Stimulated activated CD4-positive, alpha-beta T cell treated with anti-CD3 and anti-CD28 coated beads, Interleukin-1b, Interleukin-23, amount 100 ng/mL, for 48 hours (primary cell): ENCODE measurements at places on chromosomes 13 and 19.

DNA sequence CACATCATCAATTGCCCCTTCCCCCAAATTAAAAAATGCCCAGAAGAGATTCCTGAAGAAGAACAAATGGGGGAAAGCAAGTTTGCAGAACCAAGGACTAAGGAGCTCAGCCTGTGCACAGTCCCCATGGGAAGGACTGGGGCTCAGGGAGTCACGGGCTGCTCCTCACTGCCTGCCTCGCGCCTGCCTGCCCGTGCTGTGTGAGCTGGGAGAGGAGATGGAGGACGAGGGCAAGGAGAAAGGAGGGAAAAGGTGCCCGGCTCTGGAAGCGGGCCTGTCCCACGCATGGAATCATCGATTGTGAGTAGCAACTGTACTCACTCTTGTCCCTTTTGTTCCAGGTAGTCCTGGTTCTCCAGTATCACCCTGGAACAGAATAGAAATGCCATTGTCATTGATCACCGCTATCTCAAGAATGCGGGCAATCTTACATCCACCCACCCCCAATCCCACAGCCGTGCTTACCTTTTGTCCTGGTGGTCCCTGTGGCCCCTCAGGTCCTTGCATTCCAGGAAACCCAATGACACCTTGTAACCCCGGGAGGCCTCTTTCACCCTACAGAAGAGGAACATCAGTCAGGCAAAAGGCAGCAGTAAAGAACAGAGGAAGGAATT lies 93.4 kb downstream of the COL4A1 start:
- no peak for DNase-seq

- no peak for DNase-seq
Observed at GRCh38 chr13:60134376-60134775, 29.4 kb downstream of the DIAPH3 start.

DNA sequence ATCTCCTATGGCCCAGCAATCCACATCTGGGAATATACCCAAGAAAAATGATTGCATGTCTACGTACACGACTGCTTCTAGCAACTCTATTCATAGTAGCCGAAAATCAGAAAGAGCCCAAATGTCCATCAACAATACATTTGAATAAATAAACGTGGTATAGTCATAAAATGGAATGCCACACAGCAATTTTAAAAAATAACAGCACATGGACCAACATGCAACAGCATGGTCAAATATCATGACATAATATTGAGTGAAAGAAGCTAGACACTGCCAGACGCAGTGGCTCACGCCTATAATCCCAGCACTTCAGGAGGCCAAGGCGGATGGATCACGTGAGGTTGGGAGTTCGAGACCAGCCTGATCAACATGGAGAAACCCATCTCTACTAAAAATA lies 16.3 kb downstream of the TEX101 start:
- DNase-seq, result no peak

DNA sequence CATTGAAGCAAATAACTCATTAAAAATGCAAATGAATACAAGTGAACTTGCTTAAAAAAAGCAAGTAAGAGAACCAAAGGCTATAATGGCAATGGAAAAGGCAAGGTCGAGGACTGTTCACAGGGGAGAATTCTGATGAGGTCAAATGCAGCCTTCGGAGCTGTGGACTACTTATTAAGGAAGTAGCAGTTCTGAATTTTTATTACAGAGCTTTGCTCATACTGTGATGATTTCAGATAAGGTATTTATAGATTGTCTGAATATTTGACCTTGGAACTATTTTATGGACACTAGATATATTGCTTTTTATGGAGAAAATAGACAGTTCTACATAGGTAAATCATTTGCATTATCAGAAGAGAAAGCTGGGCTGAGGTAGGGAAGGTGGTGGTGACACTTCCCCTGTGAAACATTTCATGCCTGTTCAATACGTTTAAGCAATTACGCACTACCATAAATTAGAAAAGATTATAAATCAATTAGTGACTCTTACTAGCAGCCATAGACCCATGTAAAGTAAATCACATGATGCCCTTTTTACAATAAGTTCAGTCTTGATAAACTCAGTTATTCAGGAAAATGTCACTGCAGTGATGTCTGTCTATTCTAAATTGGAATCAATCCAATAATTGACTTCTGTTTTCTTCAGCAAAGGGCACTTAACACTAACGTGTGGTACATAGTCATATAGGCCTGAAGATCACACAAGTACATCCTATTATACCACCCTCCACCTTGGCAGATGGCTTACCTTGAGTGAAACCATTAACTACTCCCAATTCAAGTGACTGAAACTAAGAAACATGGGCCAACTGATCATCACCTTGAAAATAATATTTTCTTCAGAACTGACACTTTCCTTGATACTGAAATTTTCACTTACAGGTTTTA lies 260.0 kb downstream of the KLF12 start:
- DNase-seq, result no peak

DNA sequence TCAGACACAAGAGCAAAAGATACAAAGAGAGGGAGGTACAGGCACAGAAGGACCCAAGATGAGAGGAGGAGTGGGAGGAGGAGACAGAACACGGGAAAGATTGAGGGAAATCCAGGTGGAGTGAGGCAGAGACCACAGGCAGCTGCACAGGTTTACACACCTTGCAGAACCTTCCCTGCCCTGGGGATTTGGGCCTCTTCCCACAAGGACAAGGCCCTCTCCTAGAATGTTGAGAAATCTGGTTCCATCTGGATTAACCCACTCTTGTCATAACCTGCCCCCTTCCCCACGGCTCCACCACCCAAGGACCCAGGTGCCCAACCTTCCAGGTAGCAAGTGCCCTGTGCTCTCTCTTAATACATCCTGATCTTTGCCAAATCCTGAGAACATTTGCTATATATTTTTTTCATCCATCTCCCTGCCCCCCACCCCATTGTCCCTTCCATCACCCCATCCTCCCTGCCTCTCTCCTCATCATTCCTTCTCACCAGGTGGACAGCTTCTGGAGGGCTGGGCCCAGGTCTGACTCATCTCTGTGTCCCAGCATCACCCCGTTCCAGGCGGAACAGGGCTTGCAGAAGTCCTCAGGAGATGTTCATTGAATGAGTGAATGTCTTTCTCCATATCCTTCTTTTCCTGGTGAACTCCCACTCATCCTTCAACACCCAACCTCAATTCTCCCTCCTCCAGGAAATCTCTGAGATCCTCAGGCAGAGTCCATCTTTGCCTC lies 8.8 kb upstream of the KLK8 start:
- no peak for DNase-seq

- DNase-seq, result no peak
Observed at GRCh38 chr13:19059016-19059780, 122.4 kb downstream of the TUBA3C start.
